NB4 (cell line): ENCODE measurements at places on chromosomes 3 and 15.

GRCh38 chr3:116678853-116679252, 30.7 kb upstream of the TUSC7 start:
- no peak for DNase-seq

DNA sequence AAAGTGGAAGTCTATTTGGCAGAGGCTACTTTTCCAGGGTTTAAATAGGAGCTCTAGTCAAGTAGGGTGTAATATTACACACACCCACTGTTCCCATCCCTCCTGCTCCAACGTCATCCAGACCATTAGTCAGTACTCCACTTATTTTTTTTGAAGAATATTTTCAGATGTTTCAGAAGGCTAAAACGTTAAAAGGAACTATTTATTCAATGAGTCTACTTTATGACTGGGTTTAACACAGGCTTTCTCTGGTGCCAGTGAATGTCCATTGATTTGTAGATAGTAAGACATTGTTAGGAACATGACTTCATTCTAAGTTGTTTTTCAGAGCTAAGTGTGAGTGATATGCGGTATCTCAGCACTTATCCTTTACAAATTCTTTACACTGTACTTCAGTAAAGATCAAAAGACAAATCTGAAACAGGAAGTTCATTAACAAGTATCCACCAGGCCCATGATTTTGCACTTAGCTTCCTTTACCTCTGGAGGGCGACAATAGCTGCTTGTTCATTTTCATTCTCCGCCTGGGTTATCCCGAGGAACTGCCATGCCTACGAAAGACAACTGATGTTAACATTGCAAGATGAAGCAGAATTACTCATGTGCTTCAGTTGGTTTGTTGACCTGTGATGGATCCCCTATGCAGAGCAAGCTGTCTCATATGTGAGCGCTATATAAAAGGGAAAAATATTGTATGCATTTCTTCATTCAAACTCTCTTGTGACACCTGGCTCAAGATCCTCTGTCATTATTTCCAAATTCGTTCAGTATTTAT, 158.7 kb downstream of the USP13 start:
- DNase-seq, result peak; percentile 69

DNA sequence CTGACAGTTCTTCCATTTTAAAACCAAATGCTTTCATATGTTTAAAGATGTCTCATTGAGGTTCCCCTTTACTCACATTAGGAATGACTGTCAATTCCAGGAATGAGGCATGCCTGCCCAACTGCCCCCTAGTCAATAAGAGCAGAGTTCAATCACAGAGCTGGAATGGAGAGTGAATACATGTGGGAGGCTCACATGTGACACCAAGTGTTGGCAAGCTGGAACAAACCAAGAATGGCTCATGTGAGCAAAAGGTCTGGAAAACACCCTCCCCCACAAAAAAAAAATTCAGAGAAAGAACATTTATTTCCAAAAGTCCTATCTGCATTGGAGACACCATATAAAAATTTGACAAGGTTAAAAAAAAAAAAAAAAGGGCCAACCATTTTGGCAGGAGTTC, 3.7 kb downstream of the PBRM1 start:
- DNase-seq, result peak; percentile 55

DNA sequence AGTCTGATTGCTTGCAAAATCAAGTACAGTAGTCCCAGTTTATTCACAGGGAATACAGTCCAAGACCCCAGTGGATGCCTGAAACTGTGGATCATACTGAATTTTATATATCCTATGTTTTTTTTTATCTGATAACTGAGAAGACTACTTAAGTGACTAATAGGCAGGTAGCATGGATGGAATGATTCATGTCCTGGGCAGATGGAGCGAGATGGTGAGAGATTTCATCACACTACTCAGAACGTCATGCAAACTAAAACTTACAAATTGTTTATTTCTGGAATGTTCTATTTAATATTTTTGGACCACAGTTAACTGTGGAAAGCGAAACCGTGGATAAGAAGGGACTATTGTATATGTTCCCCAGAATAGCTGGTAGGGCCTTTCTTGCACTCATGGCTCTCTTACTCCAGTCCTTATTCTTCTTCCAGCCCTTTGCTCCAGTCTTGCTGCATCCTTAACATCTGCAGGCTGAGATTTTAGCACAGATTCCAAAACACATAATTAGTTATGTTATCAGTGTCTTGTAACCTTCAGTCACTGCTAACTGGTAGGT, 290.0 kb downstream of the ADAMTSL3 start:
- DNase-seq, result no peak

GRCh38 chr3:25428789-25429335, 799 bp downstream of the RARB start:
- no peak for DNase-seq

- DNase-seq, result no peak
Observed at GRCh38 chr15:100502651-100503050, 26.1 kb downstream of the CERS3 start.
